ENCODE measurements at places on chromosomes 1 and 21. TPM values are rescaled to one million over a fixed set of nuclear protein-coding genes. Genes with fewer than 3 reads are reported as not detected.

Gene COL9A2
- 36.3 TPM for total RNA-seq

Gene NGF
- not detected for total RNA-seq

Gene HCN3
- total RNA-seq = 3.6 TPM

Gene CACHD1
- total RNA-seq = 1.6 TPM

Gene BTBD19
- 16.8 TPM for total RNA-seq

Gene DCST1
- total RNA-seq = not detected

Gene GBP7
- total RNA-seq = 0.23 TPM

Gene LYPLA2
- 63.4 TPM for total RNA-seq

Gene PLD5
- not detected for total RNA-seq

Gene DTL
- total RNA-seq = 65.4 TPM

Gene OLFML2B
- total RNA-seq = not detected

Gene REN
- not detected for total RNA-seq

Gene CD1C
- total RNA-seq = not detected

Gene PLPP3
- not detected for total RNA-seq

Gene KIF17
- not detected for total RNA-seq

Gene AMY1C
- not detected for total RNA-seq

Gene PIGV
- 19.4 TPM for total RNA-seq

Gene PLEKHA6
- 0.31 TPM for total RNA-seq

Gene PAX7
- not detected for total RNA-seq

Gene HPCAL4
- 0.35 TPM for total RNA-seq

Gene COL8A2
- 0.07 TPM for total RNA-seq

Gene RNU1-2
- 1,100 TPM for total RNA-seq

Gene SAMD13
- total RNA-seq = 0.46 TPM

Gene FCGR1A
- not detected for total RNA-seq

Gene SDC3
- 0.12 TPM for total RNA-seq

Gene S100A8
- total RNA-seq = not detected

Gene POMGNT1
- total RNA-seq = 30.8 TPM

Gene SPRR5
- not detected for total RNA-seq

Gene FAM151A
- not detected for total RNA-seq

Gene MAP1LC3C
- total RNA-seq = not detected

Gene SMIM11
- total RNA-seq = 33.5 TPM

Gene LYPD8
- total RNA-seq = not detected

Gene NUP210L
- total RNA-seq = 0.14 TPM

Gene SIK1
- 6.7 TPM for total RNA-seq

Gene TSNAX
- total RNA-seq = 37.4 TPM

Gene DIO1
- total RNA-seq = not detected

Gene FCRL6
- total RNA-seq = not detected

Gene TNNI3K
- total RNA-seq = 0.95 TPM

Gene SLC9C2
- total RNA-seq = not detected

Gene LCE3A
- total RNA-seq = not detected

Gene RGS8
- not detected for total RNA-seq

Gene SLC1A7
- total RNA-seq = not detected

Gene CACNA1E
- not detected for total RNA-seq

Gene WNT2B
- total RNA-seq = 0.53 TPM

Gene GPATCH3
- total RNA-seq = 10.9 TPM

Gene SPRR2G
- not detected for total RNA-seq

Gene OR2AK2
- total RNA-seq = not detected

Gene MAP7D1
- total RNA-seq = 142 TPM

Gene CLCA4
- total RNA-seq = not detected

Gene TMIGD3
- total RNA-seq = not detected

Gene IGSF5
- not detected for total RNA-seq

Gene CNKSR1
- 1.1 TPM for total RNA-seq

Gene HENMT1
- 25.1 TPM for total RNA-seq

Gene TMEM81
- total RNA-seq = 6.1 TPM

Gene KCNJ6
- not detected for total RNA-seq

Gene SH2D1B
- total RNA-seq = 0.32 TPM

Gene OR11L1
- total RNA-seq = not detected

Gene KHDRBS1
- total RNA-seq = 138 TPM

Gene ZNF593OS
- not detected for total RNA-seq

Gene UTS2
- not detected for total RNA-seq
